ENCODE measurements at places on chromosomes 5 and 9.

- DNase-seq = no peak
Observed at GRCh38 chr9:110308633-110309038, 29.0 kb downstream of the TXNDC8 start.

DNA sequence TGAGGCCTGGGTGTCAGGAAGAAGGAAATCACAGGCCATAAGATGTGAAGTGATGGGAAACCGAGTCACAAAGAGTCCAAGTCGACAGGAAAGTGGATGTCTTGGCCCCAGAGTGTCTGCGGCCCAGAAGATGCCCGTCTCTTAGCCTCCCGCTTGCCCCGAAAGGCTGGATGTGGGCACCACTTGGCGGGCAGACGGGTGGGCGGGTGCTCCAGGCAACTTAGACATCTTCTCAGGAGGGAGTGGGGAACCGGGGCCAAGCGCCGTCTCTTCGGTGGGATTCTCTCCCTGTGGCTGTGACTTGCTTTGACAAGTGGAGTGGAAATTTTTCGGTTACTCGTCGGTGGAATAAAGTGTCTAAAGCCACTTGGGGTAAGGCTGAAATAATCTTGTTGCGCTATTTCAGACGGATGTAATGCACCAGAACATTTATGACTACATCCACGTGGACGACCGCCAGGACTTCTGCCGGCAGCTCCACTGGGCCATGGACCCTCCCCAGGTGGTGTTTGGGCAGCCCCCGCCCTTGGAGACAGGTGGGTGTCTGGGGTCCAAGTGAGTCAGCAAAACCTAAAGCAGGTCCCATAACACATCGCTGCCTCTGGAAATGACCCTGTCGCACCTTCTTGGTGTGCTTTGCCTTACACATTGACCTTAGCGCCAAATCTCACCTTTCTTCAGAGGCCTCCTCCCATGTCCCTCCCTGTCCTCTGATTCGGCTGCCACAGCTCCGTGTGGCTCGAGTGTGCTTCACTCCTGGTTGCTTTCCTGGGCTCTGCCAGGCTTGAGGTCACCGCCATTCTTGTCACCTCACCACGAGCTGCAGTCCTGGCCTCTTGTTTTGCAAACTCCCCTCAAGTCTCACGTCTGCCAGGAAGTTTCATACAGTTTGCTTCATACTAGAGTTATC lies 20.4 kb upstream of the EXOC3 start:
- DNase-seq = no peak

- no peak for DNase-seq
Observed at GRCh38 chr5:133655966-133656365, 43.6 kb upstream of the FSTL4 start.

DNA sequence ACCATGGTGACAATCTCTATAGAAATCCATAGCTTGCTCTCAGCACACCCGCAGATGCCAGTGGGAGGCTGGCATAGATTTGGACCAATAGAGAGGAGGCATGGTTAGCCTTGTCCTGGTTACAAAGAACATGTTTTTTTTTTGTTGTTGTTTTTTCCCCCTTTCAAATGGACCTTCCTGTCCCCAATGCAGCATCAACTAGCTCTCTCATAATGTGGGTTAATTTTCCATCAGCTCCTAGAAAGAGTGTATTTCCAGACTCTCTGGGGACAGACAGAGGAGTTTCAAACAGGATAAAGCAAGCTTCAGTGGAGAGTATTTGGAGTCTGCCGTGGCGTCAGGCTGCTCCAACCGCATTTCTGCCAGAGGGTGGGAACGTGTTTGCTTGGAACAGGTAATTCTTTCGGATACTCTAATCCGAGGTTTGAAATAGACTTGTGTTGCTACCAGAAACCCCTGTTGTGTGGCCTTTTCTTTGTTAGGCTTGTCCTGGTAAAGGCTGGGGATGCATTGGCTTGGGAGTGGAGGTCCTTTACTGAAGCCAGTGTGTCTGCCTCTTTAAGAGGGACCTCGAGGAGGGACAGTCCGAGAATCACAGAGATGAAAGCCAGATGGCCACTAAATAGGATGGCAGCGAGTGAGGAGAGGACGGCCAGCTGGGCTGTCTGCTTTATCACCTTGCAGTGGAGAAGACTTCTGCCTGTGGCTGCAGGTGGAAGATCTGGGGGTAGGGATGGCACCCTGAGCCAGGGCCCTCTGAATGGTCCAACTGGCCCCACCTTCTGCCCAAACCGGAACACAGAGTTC lies 130.5 kb upstream of the CPEB4 start:
- no peak for DNase-seq

DNA sequence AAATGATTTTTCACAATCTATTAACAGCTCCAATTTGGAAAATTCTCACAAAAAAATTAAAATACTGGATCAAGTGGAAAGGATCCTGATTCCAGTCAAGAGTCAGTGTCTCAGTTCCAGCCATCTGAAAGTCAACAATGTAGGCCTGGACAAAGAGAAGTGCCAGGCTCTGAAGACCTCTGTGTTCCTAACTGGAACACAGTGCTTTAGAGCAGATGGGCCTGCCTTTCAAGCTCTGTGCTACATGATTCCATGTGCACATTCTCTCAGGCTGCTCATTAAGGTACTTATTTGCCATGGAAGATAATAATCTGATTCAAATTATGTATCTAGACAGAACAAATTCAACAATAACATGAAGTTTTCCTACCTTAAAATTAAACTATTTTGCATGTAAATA lies 30.2 kb upstream of the ALDH1A1 start:
- DNase-seq = no peak

GRCh38 chr5:107574287-107574686 lies 96.5 kb downstream of the EFNA5 start:
- DNase-seq = no peak

- DNase-seq = no peak
Observed at GRCh38 chr5:116152169-116152568, 67.3 kb downstream of the COMMD10 start.

GRCh38 chr9:109110329-109111021 lies 9.3 kb downstream of the TMEM245 start:
- DNase-seq = no peak

DNA sequence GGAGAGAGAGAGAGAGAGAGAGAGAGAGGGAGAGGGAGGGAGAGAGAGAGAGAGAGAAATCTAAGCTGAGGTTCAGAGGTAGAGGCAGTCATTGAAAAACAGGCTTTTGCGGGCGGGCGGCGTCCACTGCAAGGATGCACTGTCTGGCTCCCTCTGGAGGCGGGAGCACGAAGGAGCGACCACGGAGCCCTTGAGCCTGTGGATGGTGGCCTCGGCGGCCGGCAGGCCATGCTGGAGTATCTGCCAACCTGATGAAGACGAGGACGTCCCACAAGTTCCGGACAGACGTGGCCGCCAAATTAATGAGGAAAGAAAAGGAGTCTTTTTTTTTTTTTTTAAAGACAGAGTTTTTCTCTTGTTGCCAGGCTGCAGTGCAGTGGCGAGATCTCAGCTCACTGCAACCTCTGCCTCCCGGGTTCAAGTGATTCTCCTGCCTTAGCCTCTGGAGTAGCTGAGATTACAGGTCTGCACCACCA lies 2.2 kb upstream of the CCDC125 start:
- DNase-seq = peak; percentile 82

DNA sequence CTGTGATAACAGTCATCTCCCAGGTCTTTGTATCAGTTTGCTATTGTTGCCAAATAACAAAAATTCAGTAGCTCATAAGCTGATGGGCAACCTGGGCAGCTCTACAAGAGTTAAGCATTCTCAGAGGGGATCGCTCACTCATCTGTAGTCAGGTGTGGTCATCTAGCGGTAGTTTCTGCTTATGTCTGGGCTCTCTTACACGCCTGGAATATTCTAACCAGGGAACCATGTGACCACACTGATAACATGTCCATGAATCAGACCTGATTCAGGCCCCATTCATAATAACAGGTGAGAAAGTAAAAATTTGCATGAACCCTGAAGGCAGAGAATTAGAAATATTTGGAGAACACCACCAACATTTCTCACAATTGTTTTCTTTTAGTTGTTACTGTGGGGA lies 576.1 kb downstream of the SLCO4C1 start:
- no peak for DNase-seq

GRCh38 chr9:14372437-14373335 lies 58.7 kb upstream of the NFIB start:
- DNase-seq = no peak

- no peak for DNase-seq
Observed at GRCh38 chr5:168153876-168154270, 137.6 kb upstream of the WWC1 start.

GRCh38 chr5:50967009-50967562 lies 300.6 kb downstream of the PARP8 start:
- DNase-seq = no peak

GRCh38 chr9:89304834-89305188 lies 6.2 kb upstream of the CKS2 start:
- no peak for DNase-seq

DNA sequence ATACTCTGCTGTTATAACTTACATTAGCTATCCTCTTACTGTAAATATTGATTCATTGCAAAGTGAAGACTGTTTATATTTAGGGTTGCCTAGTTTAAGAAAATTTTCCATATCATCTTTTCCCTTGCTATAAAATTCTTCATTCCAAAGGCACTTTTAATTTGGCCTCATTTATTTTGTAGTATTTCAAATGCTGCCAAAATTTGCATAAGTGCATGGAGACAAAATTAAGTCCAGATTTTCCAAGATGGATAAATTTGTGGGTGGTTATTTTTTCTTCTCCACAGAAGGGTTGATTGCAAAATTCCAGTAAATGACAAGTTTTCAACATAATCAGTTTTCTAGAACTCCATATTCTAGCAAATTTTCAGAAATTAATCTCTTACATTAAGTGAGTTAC lies 141.5 kb upstream of the MTAP start:
- no peak for DNase-seq

DNA sequence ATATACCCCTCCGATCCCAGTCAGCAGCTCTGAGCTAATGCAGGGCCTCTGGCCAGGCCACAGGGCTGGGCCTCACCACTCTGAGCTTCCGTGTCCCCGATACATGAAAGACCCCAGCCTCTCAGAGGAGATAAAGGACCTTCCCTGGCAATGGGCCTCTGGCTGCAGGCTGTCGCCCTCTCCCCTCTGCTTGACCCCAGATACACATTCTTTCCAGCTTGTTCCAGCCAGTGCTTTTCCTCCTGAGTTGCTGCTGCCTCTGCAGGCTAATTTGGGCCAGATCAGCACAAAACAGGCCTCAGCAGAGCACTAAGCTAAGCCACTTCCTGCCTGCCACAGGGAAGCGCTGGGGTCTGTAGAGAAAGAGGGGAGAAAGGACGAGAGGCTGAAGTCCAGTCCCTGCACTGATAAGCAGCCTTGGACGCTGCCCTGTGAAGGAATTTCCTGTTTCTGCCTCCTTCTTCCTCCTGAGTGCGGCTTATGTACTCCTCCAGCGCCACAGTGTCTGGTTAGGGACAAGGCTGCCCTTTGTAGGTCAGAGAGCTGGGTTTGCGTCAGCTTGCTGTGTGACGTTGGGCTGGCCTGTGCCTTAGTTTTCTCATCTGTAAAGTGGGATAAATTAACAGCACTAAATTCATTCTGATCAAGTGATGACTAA lies 73.0 kb upstream of the IL17B start:
- no peak for DNase-seq

DNA sequence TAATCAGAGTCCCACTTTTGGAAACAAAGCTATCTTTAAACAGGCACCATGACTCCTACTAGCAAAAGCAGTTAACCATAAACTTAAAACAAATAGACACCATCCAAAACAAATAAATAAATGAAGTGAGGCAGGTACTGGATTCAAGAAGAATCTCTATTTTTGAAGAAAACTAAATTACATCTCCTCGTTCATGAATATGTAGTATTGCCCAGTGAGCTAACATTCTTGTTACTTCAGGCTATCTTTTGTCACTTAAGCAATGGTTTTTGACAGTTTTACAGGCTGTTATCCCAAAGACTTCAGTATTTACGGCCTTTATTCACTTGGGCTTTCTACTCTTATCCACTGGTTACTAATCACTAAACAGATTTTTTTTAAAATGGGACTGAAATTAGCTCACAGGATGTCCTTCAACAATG lies 242.5 kb downstream of the MLLT3 start:
- no peak for DNase-seq

GRCh38 chr5:1016036-1016435 lies 7.4 kb downstream of the NKD2 start:
- no peak for DNase-seq

DNA sequence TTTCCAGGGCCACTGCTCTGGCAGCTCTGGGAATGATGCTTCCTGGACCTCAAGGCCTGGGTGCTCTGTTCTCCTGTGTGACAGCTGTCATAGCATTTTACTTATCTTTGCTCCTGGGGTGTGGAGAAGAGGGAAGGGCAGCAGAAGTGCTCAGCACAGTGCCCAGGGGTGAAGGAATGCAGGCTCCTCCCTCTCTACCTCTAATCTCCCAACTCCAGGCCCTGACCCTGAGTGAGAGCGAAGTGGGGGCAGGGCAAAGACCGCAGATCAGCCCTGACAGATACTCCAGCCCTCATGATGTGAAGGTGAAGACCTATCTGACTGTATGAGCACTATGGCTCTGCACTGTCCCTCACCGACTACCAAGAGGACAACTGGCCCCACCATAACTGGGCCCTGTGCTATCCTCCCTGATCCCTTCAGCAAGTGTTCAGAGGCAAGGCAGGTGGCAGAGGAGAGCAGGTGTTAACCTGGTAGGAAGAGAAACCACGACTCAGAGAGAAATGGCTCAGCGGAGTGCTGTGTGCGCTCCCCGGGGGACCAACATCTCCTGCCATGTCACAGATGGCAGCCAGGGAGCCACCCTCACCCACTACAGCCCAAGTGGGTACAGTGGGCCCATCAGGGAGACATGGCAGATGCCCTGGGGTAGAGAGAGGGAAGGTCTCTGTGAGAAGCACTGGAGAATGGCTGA lies 16.8 kb downstream of the ACSL6 start:
- DNase-seq = no peak

DNA sequence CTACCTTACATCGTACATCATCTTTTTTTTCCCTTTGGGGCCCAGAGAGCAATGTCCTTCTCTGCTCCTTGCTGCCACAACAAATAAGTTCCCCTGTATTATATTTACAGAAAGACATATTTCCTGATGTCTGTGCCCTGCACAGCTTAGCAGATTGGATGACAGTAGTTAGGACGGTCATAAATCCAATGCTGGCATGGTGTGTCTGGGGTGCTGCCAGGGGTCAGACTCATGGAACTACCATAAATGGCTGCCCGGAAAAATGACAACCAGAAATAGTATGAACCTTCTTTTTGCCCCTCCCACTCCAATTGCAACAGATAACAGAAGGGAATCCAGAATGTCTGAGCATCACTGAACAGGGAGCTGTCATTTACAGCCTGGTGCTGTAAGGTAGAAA lies 511.1 kb downstream of the PSAT1 start:
- no peak for DNase-seq

- DNase-seq = no peak
Observed at GRCh38 chr9:73701415-73702057, 549.9 kb downstream of the ANXA1 start.

- no peak for DNase-seq
Observed at GRCh38 chr9:133664173-133665050, 28.2 kb downstream of the DBH start.

Measured in activated CD4-positive, alpha-beta memory T cell treated with anti-CD3 and anti-CD28 coated beads, Interleukin-2, amount 10 ng/mL, durations not matched to agents 7 days and 5 days (primary cell).